EH (cell line): ENCODE measurements at places on chromosomes 2 and 18.

DNA sequence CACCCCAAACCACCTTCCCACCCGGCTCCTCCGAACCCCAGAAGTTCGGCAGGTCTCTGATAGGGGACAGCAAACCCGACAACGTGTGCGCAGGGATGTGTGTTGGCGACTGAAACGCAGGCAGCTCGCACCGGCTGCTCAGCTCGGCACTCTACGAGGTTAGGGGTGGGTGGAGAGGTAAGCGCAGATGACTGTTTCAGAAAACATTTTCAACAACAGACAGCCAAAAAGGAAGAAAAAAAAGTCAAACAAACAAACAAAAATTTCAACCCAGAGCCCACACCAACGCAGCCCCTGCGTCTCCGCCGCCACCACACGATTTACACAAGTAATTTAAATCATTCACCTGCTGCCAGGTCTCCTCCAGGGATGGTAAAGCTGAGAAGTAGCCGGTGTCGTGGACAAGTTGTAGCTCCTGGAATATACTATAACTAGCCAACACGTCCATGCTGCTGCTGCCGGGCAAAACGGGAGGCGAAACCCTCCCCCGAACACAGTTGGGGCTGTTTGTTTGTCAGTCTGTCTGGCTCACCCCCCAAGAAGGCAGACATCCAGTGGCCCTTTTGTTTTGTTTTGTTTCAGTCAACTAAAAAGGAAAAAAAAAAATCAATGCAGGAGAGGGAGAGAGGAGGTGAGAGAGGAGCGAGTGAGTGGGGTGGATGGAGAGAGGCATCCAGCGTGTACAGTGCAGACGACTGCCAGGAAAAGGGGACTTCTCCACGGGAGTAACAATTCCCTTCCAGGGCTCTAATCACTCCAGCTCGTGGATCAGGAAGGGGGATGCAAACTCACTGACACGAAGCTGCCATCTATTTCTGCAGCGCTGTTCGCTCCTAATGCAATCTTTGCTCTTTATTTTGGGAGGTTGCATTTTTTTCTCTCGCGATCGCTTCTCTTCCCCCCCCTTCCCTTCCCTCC, at the start of gene KLF7:
Gene KLF7 (minus strand): TSS at position 828 of the 918 bp plus-strand sequence. CDS start 380 bp downstream, at position 448.
- peak; percentile 57 for DNase-seq

DNA sequence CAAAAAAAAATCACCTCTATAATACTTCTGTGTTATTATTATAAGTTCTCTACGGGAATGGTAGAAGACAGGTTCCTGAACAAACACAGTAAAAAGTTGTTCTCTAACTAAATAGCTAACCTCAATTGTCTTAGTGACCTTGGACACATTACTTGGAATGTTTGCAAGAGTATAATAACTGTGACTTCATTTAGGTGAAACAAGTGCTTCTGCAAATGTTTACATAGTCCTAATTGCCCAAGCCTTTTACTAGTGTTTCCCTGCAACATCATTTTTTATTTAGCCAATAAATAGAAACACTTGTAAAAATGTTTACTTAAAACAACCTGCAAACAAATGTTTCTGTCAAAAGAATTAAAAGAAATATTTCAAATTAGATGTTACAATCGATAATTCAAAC, 9.9 kb downstream of the PLEKHM3 start:
- DNase-seq, result no peak

- DNase-seq, result no peak
Observed at GRCh38 chr2:103464831-103465230, 703.0 kb downstream of the TMEM182 start.

GRCh38 chr2:131146749-131147148, 41.6 kb downstream of the PLEKHB2 start:
- DNase-seq, result no peak

DNA sequence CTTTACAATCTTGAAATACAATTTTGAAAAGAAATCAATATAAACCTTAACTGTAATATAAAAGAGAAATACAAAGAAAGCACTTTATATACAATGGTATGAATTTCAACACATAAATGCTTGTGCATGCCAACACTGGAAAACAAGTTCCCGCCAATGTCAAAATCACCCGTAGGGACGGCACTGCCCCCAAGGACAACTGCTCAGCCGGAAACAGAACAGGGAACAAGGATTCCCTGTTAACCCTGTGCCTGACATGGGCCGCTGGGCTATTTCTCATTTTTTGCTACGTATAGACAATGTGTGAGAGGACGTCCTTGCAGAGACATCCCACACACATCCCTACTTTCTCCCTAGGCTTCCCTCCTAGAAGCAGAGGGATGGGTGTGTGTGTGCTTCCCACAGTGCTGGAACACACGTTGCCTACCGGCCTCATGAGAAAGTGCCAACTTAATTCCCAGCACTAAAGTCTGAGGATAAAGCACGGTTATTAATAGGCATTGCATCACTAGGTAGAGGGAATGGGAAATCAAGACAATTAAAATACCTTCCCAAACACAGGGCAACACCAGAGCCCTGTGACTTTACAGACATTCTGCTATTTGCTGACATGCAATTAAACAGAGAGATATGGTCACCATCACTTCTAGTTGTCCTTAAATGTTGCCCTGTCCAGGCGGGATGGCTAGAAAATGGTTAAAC, 14.4 kb downstream of the AFG3L2 start:
- DNase-seq, result no peak

GRCh38 chr2:127320586-127321275, 26.8 kb upstream of the ERCC3 start:
- no peak for DNase-seq

DNA sequence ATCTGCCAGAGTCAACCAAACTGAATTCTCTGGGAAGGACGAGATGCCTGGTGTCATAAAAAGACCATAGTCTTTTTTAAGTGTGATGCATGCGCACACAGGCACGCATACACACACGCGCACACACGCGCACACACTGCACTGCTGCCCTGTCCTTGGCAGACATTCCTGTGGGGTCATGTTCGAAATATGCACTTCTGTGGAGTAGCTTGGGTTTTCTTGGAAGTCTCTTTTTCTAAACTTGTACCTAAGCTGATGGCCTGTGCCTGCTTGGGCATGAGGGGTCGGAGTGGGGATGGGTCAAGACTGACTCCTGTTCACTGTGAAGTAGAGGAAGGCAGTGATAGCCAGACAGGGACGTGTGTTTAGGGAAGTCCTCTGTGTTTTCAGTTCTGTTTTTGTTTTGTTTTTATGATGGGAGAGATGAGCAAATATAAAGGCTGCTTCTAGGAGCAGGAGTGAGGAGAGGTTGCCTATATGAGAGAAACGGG, 4.0 kb upstream of the RMC1 start:
- peak; percentile 57 for DNase-seq
